ENCODE measurements at places on chromosomes 4 and X.

DNA sequence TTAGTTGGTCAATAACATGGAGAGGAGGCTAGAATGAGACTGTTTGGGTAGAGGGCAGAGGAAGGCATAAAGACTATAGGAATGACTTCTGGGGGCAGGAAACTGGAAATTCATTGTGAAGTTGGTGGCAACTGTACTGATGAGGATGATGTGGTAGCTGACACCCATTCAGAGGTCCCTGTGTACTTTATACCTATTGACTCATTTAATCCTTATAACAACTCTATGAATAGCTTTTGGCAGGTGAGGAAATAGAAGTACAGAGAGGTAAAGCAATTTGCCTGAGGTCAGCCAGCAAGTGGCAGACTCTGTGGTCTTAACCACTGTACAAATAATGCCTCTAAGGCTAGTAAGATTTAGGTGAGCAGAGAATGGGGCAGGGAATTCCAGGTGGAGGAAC is 100.1 kb downstream of the GATB start:
- no peak for DNase-seq

DNA sequence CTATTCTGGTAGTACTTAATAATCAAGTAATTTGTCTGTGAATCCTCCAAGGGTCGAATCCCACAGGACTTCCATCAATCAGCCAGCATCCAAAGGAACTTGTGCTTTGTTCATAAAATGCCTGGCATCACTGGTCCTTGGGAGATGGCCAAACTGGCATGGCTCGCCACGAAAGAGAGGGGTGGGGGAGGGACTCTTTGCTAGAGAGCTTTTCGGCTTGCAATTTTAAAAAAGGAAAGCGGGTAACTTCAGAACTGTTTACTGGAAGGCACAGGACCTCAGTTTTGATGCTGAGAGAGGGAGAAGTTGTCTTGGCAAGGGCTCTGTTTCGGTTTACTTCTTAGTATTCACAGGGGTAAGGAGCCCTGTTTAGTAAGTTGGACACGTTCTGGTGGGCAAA is 79.4 kb upstream of the FHL1 start:
- DNase-seq = no peak

DNA sequence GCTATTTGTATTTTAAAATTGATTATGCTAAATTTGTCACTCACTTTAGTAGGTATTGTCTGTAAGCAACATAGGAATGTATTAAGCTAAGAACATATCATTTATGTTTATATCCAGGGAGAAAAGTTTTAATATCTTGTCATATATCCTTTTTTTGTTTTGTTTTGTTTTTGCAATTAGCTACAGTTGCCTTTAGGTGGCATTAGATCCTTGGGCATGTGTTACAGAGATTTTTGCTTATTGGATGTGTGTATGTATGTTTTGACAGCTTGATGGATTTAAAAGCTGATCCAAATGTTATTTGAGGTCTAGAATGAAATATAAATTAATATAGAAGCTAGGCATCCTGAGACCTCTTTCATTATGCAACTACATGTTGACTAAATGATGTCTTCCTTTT is 36.1 kb upstream of the OTUD4 start:
- no peak for DNase-seq

- peak; percentile 82 for DNase-seq
These were observed 200.8 kb upstream of the GIMD1 start for GRCh38 chr4:106569146-106570031.

GRCh38 chr4:79315891-79316290 is 10.0 kb downstream of the NAA11 start:
- no peak for DNase-seq

DNA sequence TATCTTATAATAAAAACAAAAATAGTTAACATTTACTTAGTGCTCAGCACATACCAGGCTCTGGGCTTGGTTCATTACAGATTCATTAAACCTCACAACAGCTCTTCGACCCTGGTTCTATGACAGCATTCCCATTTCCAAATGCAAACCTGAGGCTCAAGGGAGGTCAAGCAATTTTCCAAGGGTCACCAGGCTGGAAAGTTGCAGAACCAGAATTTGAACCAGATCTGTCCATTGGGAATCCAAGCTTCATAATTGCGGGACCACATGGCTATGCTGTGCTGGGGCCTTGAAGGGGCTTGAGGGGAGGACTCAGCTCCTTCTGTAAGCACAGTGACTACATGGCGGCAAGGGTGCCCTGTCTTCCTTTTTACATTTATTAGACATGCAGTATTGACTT is 197.3 kb upstream of the LNX1 start:
- DNase-seq = no peak

DNA sequence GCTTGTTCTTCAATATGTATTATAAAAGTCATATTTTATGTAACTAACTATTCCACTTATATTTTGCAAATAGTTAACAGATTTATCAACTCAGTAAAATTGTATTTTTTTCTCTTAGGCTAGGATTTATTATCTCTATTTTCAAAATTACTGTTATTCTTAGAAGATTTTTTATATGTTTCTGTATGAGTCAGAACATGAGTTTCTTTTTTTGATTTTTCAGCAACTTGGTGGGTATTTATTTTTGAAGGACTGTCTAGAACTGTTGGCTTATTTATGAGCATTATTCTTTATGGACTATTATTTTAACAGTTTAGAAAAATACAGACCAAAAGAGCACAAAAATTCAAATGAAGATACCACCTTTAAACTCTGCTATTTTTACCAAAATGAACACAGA is 6.8 kb downstream of the AIMP1 start:
- no peak for DNase-seq

- DNase-seq = no peak
These were observed 75.7 kb upstream of the WDR1 start for GRCh38 chr4:10192331-10192730.

DNA sequence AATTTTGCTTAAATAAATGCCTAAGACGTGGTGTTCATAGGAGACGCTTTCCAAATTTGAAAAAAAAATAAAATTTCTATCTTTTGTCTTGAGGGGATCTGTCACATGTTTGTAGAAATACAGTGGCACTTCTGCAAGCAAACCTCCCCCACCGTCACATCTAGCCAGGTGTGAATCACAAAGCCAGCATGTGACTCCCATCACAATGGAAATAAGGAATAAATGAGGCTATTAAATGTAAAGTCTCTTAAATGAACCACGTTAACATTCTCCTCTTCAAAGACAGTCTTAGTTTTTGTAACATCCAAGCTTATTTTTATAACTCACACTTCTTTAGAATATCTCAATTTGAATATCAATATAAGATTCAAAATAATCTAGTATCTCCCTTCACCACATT is 63.0 kb upstream of the CCSER1 start:
- DNase-seq = no peak

GRCh38 chr4:2958446-2958845 is 4.8 kb downstream of the NOP14 start:
- no peak for DNase-seq

DNA sequence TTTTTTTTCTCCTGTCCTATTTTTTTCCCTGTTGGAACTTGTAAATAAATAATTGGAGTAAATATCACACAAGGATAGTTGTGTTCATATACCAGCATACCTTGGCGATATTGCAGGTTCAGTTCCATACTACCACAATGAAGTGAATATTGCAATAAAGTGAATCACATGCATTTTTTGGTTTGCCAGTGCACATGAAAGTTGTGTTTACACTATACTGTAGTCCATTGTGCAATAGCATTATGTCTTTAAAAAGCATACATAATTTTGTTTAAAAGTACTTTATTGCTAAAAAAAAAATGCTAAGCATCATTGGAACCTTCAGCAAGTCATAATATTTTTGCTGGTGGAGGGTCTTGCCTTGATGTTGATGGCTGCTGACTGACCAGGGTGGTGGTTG is 88.6 kb downstream of the GSTCD start:
- DNase-seq = no peak

GRCh38 chrX:129144172-129145038 is 378.9 kb downstream of the SMARCA1 start:
- no peak for DNase-seq

DNA sequence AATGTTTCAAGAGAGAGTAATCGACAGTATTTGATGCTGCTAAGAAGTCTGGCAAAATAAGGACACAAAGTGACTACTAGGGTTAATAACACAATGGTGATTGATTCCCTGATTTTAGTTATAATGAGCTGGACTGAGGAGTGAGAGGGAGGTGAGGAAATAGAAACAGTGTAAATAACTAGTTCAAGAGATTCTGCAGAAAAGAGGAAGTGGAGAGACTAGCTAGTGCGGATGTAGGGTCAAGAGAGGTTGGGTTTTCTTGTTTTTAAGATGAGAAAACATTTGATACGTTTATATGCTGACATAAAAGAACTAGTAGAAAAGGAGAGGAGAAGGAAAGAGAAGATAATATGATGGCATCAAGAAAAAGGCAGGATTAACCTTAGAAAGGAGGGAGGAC is 12.2 kb upstream of the TRPC5 start:
- DNase-seq = no peak

- DNase-seq = no peak
These were observed 226.7 kb upstream of the PRKX start for GRCh38 chrX:3940000-3940610.

- DNase-seq = no peak
These were observed 302.2 kb downstream of the ARAP2 start for GRCh38 chr4:35942092-35942491.

- no peak for DNase-seq
These were observed 778.4 kb upstream of the FRG1 start for GRCh38 chr4:189162073-189162789.

- no peak for DNase-seq
These were observed 8.5 kb upstream of the NUDT6 start for GRCh38 chr4:122930862-122931261.

DNA sequence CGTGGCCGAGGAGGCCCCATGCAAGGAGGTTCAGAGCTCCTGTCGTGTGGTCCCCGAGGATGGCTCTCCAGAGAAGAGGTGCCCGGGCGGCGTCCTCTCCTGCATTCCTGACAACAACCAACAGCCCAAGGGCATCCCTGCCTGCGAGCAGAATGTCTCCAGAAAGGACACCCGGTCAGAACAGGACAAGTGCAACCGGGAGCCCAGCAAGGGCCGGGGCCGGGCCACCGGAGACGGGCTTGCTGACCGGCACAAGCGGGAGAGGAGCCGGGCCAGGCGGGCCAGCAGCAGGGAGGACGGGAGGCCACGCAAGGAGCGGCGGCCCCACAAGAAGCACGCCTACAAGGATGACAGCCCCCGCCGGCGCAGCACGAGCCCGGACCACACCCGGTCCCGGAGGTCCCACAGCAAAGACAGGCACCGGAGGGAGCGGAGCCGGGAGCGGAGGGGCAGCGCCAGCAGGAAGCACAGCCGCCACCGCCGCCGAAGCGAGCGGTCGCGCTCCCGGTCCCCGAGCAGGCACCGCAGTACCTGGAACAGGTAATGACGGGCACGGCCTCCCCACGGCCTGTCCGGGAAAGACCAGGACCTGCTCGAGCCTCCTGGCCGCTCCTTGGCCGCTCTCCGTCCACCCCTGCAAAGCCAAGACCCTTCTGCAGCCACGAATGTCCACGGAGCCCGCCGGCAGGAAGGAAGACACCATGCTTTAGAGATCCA is 9.8 kb downstream of the AKAP17A start:
- DNase-seq = no peak

GRCh38 chr4:138671106-138671505 is 344.5 kb upstream of the NOCT start:
- DNase-seq = no peak

GRCh38 chr4:108965472-108966076 is 202.7 kb upstream of the ETNPPL start:
- DNase-seq = no peak

GRCh38 chr4:76569706-76570105 is 134.7 kb downstream of the SHROOM3 start:
- DNase-seq = no peak

- DNase-seq = no peak
These were observed 30.9 kb upstream of the HHIP start for GRCh38 chr4:144614850-144615585.
